ENCODE measurements at places on chromosomes 4 and X.

GRCh38 chrX:79631526-79631925 is 264.4 kb upstream of the ITM2A start:
- no peak for DNase-seq

DNA sequence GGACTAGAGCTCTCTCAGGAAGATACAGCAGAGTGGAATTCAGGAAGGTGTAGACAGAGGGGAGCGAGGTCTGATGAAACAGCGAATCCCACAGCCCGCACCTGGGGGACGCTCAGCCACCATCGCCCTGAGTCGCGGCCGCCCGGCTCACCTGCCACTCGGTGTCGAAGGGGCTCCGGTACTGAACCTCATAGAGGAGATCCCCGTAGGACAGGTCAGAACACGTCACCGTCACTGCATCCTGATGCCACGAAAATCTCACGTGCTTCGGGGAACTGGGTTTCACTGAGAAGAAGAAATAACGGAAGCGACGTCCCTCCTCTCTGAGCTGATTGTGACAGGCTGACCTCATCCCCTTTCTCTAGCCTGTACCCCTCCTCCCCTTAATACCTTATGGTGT is 10.2 kb downstream of the CRLF2 start:
- no peak for DNase-seq

GRCh38 chr4:3880615-3881120 is 114.5 kb downstream of the ADRA2C start:
- DNase-seq = peak; percentile 69

DNA sequence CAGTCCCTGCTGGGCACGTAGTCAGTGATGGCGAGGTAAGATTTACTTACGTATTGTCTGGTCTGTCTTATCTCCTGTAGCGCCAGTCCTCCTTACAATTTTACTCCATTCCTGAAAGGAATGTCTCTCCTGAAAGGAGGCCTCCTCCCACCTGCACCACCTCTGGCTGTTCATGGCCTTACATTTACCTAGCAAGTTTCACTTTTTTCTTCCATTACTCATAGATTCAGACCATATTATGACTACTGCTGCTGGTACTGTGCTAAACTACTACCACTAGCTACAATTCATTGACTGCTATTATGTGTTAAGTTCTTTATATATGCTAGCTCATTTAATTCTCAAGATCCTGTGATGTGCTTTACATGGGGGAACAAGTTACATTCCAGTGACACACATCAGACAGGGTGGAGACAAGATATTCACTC is 189.9 kb downstream of the BMPR1B start:
- DNase-seq = no peak

DNA sequence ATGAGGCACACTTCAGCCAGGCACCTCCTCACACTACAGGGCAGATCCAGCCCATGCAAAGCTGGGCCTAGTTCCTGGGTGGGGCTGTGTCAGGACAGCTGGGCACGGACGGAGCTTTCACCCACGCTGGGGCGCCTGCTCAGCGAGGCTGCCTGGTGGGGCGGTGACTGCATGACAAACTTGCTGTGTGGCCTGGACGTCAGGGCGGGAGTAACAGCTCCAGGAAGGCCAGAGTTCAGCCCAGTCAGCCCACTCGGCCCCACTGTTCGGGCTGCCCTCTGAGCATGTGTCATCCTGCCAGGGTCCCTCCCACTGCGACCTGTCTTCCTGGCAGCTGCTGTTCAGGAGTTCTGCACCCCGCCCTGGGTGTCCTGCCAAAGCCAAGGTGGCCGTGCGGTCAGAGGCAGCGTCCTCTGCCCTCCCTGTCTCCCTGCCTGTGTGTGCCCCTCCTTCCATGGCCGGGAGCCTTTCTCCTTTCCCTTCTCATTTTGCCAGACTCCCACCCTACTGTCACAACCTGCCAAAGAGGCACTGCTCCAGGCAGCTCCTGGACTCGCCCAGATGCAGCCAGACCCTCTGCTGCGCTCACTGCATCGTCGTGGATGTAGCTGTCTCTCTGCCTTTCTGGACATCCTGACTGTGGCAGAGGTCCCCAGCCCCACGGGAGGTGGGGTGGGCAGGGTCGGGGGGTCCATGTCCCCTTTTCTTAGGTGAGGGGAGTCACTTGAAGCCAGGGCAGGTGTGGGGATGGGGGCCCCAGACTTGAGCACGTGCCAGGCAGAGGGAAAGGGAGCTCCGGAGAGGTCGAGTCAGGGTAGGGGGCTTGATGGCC is 33.0 kb upstream of the KIAA0232 start:
- no peak for DNase-seq

DNA sequence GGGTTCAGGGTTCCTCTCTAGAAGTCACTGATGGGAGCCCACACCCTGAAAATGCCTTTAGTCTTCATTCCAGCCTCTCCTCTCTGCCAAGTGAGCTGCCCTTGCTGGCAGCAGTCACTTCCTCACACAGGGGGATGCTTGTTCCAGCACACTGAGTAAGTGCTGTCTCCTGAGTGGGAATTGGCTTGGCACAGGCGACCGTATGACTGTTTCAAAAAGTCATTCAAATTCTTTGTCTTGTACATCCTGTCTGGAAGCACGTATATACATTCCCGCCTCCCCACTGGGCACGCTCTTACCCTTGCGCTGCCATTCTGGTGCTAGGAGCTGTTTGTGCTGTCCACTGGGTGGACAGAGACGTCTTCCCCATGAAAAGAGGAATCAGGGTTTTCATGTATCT is 40.2 kb upstream of the CD99 start:
- DNase-seq = no peak

GRCh38 chr4:87853108-87853507 is 20.3 kb downstream of the MEPE start:
- DNase-seq = peak; percentile 10

DNA sequence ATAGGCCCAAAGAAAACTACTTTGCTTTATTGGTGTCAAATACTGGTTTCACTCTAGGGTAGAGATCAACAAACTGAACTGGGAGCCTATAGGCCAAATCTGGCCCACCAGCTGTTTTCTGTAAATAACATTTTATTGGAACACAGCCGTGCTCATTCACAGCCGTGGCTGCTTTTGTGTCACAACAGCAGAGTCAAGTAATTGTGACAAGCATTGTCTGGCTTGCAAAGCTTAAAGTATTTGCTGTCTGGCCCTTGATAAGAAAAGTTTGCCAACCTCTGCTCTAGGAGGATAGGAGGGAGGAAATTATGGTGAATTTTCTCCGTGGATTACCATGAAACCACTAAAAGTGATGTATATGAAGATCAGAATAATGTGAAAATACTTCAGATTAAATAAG is 53.4 kb downstream of the GPAT3 start:
- no peak for DNase-seq

DNA sequence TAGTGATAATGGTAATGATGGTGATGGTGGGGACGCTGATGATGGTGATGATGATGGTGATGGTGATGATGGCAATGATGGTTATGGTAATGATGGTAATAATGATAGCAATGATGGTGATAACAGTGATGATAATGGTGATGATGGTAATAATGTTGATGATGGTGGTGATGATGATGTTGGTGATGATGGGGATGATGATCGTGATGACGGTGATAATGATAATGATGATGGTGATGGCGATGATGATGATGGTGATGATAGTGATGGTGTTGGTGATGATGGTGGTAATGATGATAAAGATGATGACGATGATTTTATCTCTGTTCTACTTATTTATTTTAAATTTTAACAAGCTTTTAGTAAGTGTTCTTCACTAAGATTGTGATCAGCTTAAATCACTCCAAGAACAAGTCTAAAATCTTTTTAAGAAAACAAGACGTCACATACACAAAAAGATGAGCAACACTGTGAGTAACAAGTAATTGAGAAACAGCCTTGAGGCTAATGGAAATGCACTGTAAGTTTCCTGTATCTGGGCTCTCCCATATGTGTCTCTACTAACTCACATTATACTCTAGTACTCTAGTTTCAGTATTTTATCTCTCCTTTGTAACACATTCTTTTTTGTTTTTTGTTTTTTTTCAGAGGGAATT is 480.2 kb upstream of the PRKX start:
- DNase-seq = no peak

DNA sequence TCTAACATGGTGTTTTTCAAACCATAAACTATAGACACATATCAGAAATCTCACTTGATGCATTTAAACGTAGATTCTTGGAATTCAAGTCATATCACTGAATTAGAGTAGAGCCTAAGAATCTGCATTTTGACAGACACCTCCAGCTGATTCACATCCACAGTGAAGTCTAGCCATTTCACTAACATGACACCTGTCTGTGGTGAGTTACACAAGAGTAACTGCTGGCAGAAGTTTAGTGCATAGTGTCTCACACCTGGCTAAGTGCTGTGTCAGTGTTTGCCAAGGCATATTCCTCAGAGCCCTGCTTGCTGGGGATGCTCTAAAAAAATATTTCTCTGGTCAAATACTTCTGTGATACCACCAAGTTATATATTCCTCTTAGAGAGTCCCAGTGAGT is 237.5 kb upstream of the DIAPH2 start:
- no peak for DNase-seq

DNA sequence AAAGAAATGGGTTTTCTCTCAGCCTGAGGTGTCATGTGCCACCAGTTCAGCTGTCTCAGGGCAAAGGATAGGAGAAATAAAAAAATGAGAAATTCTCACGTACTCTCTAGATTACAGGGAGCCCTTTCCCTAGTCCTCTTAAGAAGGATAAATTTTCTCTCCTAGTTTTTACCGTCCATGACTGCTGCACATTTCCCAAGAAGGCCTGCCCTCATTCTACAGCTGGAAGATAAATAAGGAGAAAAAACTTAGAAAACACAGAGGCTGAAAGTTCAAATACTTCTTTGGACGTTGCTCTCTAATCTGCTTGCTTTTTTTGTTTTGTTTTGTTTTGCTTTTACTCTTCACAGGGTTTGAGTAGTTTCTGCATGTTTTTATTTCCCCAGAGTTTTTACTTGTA is 211.9 kb downstream of the DCAF12L2 start:
- no peak for DNase-seq

DNA sequence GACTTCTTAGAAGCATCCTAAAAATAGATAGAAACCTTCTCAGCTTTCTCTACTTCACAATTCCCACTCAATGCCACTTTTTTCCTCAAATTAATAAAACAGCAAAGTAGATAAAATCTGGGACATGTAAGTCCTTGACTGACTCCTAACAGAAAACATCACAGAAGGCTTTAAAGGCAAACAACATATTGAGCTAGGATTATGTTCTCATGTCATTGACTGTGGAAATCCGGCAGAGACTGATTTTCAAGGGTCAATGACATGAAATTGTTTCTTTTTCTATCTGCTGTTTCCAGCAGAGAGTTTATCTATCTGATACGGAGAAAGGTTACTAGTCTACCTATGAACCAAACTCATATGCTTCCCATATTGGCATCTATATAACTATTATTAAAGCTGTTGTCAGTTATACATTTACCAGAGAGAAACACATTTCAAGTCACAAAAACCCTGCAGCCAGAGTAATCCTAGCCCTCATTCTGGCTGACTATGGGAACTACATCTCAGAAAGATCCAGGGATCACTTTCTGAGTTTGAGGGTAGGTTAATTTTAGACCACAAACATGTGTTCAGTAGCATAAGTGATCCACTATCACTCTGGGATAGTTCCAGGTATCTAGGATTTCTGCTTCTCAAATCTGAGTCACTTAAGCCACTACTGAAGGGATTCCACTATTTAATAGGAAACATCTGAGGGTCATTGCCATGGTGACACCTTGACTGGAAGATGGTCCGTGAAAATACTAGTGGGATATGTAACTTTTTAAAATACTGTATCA is 147.6 kb downstream of the PPP3CA start:
- no peak for DNase-seq

- no peak for DNase-seq
Measured at GRCh38 chrX:132272826-132273225, 53.6 kb upstream of the RAP2C start.

DNA sequence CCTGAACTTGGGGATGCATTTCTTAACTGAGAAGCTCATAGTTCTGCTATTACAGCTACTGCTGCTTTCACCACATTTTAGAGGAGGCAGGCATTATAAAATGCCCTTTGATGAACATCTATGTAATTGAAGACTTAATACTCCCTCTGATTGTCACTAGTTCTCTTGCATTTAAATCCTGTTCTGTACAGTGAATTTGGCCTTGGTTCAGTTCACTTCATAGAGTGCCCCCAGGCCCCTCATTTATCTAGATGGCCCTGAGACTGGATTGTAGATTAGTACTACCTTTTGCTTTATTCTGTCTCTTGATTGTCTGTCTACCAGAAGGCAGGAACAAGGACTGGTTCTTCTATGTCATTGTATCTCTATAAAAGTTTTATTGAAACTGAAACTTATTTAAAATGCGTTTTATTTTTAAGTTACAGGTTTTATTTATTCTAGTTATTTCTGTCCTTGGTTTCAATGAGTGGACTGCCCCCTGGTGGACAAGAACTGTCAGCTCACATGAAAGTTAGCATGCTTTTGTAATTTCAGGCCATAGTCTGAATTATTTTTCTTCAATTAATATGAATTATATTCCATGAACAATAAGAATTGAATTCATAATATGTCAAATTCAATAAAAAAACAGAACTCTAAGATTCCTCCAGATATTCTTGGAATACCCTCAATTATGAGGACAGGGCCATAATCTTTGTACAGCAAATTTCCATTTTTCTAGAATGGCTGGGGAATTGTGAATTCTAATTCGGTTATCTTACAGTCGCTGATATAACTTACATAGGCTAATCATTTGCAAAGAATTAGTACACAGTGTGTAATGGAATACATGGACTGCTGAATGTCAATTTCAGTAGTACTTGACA is 47.2 kb upstream of the TMEM33 start:
- no peak for DNase-seq

DNA sequence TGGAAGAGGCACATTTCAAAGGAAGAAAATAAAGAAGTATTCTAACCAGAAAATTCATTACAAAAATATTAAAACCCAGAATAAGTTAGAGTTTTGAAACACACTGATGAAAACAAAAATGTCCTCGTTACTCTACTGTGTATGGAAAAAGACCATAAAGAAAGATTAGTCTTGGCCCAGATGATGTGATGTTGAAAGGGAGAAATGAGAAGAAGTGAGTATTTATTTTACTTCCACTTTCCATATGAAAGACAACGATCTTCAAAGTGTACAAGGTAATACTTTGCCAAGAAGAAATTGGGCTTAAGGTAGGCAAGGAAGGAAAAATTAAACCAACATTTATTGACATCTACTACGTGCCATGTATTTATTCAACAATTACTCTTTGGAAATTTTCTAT is 48.6 kb upstream of the EMCN start:
- no peak for DNase-seq

DNA sequence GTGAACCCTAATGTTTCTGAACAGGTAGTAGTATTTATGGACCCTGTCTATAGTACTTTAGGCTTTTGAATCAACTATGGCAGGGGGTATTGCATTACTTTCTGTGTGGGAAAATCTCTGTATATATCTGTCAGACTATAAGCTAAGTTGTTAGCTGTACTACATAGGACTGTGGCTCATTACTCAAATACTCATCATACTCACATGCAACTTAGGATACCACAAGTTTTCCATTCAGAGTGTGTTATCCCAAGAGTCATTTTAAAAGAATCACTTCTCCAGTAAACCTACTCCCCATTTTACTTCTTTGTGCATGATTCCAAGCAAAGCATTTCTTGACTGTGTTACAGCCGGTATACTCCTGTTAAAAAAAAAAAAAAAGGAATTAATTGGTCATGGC is 95.6 kb downstream of the PHOX2B start:
- DNase-seq = no peak
